ENCODE measurements at places on chromosomes 3 and 15.

DNA sequence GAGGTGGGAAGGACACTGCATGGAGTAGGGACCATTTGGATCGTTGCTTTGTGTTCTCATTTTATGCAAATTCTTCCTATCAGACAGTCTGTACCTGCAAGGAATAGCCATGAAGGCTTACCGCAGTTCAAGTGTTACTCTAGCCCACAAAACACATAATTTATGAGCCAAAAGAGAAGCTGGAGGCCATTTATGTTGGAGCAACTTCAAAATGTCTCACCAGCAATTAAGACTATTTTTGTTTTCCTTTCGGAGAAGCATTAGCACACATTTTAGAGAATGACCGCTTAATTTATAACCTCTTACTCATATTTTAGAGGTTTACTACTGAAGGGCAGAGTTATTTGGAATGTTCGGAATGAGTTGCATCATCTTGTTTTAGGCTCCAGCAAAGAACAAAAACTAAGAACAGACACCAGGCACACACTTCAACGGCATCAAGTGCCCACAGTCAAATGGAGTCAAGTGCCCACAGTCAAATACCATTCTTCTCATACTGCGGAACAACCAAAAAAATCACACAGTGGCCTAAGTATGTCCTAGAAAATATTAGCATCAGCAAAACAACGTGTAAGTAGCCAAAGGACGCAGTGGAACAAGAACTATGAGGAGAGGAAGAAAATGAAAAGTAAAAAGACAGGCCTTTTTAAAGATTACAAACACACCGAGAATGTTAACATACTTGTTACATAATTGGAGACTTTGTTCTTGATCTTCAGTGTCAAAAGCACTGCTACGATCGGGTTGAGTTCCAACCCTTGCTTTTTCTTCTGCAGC is 17.5 kb upstream of the GOLGA8J start:
- DNase-seq, result no peak

GRCh38 chr3:139222100-139222657 is 121.6 kb upstream of the MRPS22 start:
- no peak for DNase-seq

DNA sequence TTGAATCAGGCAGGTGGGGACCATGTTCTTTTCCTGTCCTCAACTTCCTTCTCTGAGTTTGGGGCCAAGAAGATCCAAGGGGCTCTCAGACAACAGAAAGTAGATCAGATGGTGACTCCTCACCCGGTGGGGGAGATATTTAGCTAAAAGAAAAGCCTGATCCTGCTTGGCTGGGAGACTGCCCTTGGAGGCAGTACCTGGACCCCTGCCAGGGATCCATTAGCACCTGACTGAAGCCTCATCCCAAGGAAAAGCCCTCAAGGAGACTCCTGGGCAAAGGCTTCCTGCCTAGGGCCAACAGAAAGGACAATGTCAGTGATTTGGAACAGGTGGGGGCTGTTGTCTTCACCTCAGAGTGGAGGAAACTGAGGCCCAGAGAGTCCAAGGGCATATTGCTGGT is 33.5 kb upstream of the HHATL start:
- DNase-seq, result no peak

DNA sequence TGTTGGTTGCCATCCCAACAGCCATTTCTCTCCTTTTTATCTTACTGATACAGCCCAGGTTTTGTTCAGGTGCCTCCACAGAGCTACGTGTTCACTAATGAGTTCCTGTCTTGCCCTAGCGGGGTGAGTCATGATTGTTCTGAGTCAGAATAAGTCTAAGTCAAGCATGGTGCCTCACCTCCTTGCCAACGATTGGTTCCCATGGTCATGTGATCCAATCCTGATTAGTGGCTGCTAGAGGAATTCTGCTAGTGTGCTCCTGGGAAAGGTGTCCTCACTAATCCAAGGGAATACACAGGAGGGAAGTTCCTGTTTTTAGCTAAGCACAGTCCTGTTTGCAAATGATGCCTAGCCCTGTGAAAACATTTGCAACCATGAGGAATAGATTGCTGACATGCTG is 99.8 kb downstream of the NSUN3 start:
- DNase-seq, result peak; percentile 33

- no peak for DNase-seq
Measured at GRCh38 chr3:50473768-50474167, 29.7 kb downstream of the CACNA2D2 start.

GRCh38 chr15:96170979-96171739 is 159.3 kb upstream of the NR2F2 start:
- DNase-seq, result peak; percentile 78

DNA sequence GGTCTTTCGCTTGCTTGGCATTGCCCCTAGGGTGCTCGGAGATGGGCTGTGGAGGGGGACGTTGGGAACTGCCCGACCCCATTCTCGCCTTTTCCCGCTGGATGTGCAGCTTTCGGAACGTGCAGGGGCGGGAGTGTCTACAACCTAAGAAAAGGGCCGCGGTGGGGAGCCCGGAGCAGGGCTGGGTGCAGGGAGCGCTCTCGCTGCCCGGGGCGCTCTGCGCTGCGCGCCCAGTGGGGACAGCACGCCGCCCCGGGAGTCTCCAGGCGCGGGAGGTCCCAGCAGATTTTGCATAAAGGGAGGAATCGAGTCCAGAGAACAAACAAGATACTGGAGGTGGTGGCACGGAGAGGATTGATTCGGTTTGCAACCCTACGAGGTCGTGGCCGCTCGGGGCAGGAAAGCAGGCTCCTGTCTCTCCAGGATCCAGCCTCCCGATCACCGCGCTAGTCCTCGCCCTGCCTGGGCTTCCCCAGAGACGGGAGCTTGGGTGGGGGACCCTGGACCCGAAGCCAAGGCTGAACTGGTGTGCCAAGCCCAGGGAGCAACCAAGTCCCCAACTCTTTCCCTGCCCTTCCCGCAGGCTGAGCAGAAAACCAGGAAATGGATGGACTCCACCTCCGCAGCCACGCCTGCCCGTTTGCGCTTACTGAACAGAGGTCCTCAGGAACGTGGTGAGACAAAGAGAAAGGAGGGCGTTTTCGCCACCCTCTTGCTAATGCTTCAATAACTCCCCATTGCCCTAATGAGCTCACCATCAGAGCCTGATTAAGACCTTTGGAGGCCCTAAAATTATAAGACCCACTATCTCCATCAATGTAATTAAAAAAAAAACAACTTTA is 59.7 kb downstream of the NOX5 start:
- DNase-seq, result peak; percentile 86

GRCh38 chr15:91294795-91295194 is 194.7 kb downstream of the SV2B start:
- no peak for DNase-seq

GRCh38 chr3:51734572-51734907 is 27.7 kb downstream of the GRM2 start:
- DNase-seq, result no peak

DNA sequence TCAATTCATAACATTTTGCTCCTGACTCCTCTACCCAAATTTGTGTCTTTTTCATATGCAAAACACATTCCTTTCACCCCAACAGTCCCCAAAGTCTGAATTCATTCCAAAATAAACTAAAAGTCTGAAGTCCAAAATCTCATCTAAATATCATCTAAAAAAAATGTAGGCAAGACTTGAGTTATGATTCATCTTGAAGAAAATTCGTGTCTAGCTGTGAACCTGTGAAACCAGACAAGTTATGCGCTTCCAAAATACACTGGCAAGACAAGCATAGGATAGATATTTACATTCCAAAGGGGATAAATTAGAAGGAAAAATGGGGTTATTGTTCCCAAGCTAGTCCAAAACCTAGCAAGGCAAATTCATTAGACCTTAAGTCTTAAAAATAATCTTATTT is 1302.0 kb upstream of the GBE1 start:
- DNase-seq, result no peak

DNA sequence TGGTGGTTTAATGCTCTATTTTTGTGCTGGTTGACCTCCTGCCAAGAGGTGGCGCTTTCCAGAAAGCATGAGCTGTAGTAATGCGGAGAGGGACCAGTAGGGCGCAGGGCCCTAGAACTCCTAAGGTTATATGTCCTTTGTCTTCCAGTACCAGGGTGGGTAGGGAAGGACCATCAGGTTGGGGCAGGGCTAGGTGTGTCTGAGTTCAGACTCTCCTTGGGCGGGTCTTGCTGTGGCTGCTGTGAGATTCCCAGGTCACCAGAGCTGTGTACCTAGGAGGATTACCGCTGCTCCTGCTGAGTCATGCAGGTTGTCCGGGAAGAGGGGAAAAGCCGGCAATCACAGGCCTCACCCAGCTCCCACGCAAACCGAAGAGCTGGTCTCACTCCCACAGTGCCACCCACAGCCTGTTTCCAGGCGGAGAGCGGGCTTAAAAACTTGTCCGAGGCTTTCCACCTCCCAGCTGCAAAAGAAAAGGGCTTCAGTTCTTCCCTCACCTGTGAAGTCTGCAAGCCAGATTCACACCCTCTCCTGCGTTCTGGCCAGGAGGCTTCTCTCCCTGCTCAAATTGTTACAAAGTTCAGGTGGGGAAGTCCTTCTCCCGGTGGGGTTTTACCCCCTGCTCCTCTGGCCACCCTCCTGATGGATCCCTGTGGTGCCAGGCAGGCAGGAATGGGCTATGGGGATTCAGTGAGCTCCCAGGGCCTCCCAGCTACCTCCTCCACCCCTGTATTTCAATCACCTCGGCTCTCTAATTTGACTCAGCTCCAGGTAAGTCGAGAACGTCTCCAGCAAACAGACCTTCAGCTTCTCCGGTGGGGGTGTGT is 37.7 kb upstream of the BCHE start:
- DNase-seq, result no peak

- DNase-seq, result no peak
Measured at GRCh38 chr3:125187599-125187910, 25.0 kb downstream of the SLC12A8 start.

GRCh38 chr15:78536134-78536533 is 4.1 kb upstream of the PSMA4 start:
- no peak for DNase-seq

DNA sequence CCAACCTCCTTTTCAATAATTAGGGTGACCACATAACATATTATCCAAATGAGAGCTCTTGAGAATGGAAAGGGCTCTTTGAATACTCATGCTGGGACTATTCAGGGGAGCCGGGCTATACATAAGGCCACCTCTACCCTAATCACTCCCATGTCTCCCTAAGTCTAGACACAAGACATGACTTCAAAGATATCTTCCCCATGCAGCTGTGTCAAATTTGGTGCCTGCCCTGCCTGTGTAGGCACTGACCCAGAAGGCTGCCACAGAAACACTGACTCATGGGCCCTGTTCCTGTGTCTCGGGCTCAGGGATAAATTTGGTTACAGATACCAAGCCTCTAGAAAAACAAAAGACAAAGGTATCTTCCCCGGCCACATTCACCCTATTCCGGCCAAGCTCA is 70.3 kb downstream of the MYLK start:
- no peak for DNase-seq

DNA sequence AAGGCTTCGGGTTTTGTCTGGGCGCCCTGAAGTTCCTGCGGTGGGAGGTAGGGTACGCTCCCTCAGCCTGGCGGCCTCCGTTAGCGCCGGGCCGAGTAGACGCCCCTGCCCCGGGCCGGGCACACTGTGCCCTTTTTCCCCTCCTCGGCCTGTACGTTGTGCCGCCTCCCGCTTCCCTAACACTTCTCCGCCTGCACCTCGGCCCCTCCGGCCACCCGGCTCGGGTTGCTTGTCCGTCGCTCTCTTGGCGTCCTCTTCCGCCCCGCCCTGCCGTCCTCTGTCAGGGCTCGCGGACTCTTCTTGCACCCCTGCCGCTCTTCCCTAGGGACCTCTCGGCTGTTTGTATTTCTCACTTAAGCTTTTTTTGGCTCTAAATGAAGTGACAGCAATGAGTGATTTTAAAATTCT is 384 bp downstream of the KNL1 start:
- DNase-seq, result peak; percentile 58

DNA sequence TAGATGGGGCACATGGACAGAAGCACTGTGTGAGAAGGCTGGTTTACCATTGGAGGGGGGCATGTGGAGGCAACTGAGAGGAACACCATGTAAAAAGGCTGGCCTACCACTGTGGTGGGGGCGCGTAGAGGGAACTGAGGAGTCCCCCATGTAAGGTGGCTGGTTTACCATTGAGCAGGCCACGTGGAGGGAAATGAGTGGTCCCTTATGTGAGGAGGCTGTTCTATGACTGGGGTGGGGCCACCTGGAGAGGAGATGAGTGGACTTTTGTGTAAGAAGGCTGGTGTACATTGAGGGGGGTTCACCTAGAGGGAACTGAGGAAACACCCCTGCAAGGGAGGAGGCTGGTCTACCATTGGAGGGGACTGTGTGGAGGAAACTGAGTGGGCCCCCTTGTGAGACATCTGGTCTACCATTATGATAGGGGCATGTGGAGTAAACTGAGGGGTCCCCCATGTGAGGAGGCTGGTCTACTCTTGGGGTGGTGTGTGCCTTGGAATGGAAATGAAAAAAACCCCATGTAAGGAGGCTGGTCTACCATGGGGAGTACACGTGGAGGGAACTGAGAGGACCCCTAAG is 156.9 kb downstream of the FBLN2 start:
- no peak for DNase-seq

DNA sequence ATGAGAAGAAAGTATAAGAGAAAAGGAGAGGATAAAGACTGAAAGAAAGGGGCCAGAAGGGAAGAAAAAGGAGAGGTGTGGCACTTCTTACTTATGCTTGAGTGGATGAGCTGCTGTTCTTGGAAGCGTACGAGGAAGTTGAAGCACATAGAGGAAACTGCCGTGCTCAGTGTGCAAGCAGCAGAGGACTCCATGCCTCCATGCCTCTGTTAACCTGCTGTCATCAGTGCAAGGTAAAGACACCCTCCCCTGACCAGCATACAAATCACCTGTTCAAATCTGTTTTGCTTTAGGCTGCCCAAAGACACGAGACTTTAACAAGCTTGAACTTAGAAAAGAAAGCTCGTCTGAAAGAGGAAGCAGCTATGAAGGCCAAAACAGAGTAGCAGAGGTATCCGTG is 6.4 kb downstream of the WDR5B start:
- DNase-seq, result no peak

DNA sequence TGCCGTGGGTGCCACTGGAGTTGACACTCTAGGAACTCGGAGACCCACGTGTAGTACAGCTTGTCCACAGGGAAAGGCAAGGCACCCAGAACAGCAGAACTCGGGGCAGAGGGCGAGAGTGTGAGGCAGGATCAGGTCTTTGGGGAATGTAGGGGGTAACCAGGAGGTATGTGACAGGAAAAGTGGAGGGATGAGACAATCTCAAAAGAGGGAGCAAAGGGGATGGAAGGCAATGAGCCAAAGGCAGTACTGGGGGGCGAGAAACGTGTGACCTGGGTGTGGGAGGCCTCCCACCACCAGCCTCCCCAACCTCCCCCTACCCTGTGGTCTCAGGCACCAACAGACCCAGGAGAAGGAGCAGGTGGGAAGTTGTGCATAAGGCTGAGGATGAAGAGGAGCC is 48.9 kb downstream of the UMPS start:
- no peak for DNase-seq

GRCh38 chr15:101652786-101653430 is 727 bp upstream of the TM2D3 start:
- DNase-seq, result no peak

- no peak for DNase-seq
Measured at GRCh38 chr15:39957481-39957880, 23.6 kb downstream of the EIF2AK4 start.

DNA sequence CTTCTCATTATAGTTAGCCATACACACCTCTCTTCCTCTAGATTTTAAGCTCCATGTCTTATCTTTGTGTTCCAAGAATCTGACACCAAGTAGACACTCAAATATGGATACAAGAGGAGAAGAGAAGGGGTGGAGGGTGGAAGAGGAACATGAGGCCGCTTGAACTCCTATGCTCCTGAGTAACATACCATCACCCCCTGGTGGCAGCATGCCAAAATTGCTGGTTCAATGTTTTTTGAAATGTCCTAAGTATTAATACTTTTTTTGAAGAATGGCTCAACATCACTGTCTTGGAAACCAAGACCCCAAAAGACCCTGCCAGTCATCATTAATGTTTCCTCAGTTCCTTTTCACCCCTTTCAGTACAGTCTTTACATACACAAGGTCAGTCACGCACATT is 71.8 kb upstream of the HACD2 start:
- DNase-seq, result no peak
